ENCODE measurements at places on chromosomes 5 and 9.

DNA sequence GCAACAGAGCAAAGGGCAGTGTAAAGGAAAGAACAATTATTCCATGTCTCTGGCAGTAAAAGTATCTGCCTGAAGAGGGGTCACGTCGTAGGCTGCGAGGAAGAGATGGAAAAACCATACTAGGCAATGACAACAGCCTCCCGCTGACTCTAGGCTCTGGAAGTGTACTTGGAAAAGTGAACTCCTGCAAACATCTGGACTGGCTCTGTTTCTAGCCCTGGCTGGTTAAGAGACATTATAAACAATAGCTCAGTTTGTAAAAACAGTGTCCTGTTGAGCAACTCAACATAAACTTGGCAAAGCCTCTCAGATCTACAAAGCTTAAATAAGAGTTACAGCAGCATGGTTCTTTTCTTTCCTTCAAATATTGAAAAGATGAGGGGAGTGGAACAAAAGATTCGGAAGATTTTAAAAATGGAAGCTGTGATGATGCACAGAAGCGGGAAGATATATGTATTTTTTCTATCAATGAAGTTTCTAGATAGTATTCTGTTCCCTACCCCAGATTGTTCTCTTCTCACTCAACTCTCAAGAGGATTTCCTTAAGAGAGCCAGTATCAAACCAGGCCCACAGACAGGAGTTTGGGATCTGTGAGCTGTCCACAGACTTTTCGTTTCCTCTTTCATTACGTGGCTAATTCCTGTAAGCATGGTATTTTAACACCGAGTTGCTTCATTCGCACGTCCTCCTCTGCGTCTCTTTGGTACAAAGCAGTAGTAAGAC is 79.4 kb downstream of the SPTLC1 start:
- DNase-seq: no peak

GRCh38 chr5:3835811-3836210 is 240.2 kb downstream of the IRX1 start:
- no peak for DNase-seq

DNA sequence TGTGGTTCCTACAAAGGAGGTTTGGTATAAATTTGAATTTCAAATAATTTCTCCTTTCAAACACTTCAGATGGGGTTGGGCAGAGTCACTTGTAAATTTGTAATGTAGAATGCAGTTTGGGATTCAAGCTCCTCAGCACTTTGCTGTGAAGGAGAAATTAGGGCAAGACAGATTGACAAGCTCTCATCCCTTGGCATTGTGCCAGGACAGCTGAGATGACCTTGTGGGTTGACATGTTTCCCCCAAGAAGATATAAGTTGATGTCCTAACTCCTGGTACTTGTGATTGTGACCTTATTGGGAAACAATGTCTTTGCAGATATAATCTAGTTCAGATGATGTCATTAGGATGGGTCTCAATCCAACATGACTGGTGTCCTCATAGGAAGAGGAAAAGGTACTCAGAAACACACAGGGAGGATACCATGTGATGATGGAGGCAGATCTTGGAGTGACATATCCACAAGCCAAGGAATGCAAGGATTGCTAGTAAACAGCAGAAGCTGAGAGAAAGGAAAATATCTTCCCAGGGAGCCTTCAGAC is 408.3 kb downstream of the MED10 start:
- DNase-seq: no peak

GRCh38 chr5:158410976-158411375 is 552.0 kb upstream of the CLINT1 start:
- DNase-seq: no peak

GRCh38 chr9:111599955-111600343 is 502 bp upstream of the PTGR1 start:
- DNase-seq: no peak

GRCh38 chr9:9945966-9946365 is 666.8 kb downstream of the PTPRD start:
- DNase-seq: no peak

DNA sequence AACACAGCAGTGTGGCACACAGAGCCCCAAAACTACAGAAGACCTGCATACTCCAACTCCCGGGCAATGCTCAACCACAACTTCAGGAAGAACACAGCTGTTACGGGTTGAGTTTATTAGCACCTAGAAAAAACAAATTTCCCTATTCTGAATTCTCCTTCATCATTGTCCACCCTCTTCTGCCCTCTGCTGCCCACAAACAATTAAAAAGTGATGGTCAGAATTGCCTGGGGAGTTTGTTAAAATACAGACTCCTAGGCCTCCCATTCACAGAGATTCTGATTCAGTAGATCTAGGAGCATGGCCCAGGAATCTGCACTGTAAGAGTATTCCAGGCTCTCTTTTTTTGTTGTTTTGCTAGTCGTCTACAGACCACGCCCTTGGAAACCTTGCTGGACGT is 310.6 kb downstream of the NDUFS4 start:
- DNase-seq: no peak
